ENCODE measurements at places on chromosomes 11 and 22.

DNA sequence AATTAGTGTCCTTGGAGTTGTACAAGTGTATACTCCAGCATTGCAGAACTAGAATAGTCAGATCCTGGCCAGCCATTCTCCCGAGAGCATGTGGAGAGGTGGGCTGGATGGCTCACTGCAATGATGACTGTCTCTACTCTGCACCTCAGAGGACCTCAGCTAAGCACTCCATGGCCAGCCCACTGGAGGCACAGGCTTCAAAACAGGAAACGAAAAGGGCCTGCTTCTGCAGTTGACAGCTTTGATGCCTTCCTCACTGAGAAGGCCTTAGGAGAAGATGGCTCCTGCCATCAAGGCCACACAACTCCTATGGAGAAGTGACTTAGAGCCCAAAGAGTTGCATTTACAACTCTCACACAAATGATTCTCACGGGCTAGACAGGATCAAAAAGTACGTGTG lies 9.1 kb downstream of the POLD4 start:
- DNase-seq, result no peak

- no peak for DNase-seq
Observed at GRCh38 chr11:99257131-99257530, 236.4 kb downstream of the CNTN5 start.

- no peak for DNase-seq
Observed at GRCh38 chr11:77019976-77020595, 14.1 kb upstream of the B3GNT6 start.

- DNase-seq, result no peak
Observed at GRCh38 chr11:43908191-43908590, 27.6 kb downstream of the ALKBH3 start.

- no peak for DNase-seq
Observed at GRCh38 chr11:102184269-102184987, 74.2 kb downstream of the YAP1 start.

- peak; percentile 64 for DNase-seq
Observed at GRCh38 chr22:24325105-24325757, 54.6 kb downstream of the SPECC1L start.

GRCh38 chr11:33735271-33736147 lies 714 bp downstream of the CD59 start:
- peak; percentile 17 for DNase-seq

- DNase-seq, result no peak
Observed at GRCh38 chr11:7543302-7543701, 29.5 kb downstream of the PPFIBP2 start.

GRCh38 chr22:35349368-35349703 lies 31.6 kb upstream of the HMOX1 start:
- DNase-seq, result no peak

GRCh38 chr11:6326985-6327384 lies 6.7 kb upstream of the CAVIN3 start:
- no peak for DNase-seq

GRCh38 chr11:114614127-114614720 lies 18.6 kb upstream of the NXPE4 start:
- no peak for DNase-seq

- DNase-seq, result no peak
Observed at GRCh38 chr22:17770180-17771077, 3.8 kb downstream of the BID start.

GRCh38 chr11:10567446-10567845 lies 1.0 kb downstream of the LYVE1 start:
- DNase-seq, result no peak

- no peak for DNase-seq
Observed at GRCh38 chr11:129280027-129280811, 88.1 kb upstream of the ARHGAP32 start.

- DNase-seq, result no peak
Observed at GRCh38 chr11:11149671-11150459, 203.2 kb downstream of the CSNK2A3 start.
